Hippocampal formation (tissue), 2 donors: ENCODE measurements at places on chromosomes 7 and 10.

- DNase-seq, result no peak
Observed at GRCh38 chr10:93274419-93274818, 200.7 kb downstream of the CYP26A1 start.

- DNase-seq, result no peak
Observed at GRCh38 chr10:59354434-59354833, 7.9 kb downstream of the FAM13C start.

GRCh38 chr7:140489026-140489359 lies 9.7 kb upstream of the MKRN1 start:
- DNase-seq, result no peak

- no peak for DNase-seq
Observed at GRCh38 chr10:78864761-78865537, 203.8 kb upstream of the ZMIZ1 start.

DNA sequence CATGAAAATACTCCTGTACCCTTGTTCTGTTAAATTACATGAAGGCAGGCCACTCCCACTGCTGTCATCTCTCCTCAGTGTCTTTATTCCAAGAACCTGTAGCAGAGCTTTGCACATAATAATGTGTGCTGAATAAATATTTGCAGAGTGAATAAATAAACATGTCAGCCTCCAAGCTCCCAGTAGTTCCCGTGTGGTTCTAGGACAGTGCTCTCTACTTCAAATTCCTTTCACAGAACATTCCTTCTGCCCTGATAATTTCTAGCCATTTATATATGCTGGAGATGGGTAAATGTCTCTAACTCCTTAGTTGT lies 20.3 kb upstream of the HYAL4 start:
- no peak for DNase-seq

DNA sequence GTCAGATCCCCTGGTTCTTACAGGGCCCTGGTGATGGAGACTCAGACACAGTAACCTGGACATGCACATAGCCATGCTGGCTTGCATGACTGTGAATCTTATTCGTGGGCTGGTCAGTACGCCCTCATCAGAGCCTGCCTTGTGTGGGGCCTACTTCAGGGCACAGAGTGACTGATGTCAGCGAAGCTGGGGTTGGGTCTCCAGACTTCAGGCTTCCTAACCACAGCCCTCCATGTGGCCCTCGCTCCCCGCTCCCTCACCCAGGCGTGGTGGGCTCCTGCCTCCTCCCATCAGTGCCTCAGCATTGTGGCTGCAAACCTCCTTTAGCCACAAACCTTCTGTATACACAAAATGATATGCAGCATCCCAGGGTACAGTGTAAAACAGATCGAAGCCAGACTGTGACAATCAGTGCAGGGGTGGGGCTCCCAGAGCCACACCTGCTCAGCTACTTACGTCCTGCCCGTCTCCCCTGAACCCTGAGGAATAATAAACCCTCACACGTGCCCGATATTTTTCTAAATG lies 7.1 kb upstream of the C10orf105 start:
- DNase-seq, result no peak

DNA sequence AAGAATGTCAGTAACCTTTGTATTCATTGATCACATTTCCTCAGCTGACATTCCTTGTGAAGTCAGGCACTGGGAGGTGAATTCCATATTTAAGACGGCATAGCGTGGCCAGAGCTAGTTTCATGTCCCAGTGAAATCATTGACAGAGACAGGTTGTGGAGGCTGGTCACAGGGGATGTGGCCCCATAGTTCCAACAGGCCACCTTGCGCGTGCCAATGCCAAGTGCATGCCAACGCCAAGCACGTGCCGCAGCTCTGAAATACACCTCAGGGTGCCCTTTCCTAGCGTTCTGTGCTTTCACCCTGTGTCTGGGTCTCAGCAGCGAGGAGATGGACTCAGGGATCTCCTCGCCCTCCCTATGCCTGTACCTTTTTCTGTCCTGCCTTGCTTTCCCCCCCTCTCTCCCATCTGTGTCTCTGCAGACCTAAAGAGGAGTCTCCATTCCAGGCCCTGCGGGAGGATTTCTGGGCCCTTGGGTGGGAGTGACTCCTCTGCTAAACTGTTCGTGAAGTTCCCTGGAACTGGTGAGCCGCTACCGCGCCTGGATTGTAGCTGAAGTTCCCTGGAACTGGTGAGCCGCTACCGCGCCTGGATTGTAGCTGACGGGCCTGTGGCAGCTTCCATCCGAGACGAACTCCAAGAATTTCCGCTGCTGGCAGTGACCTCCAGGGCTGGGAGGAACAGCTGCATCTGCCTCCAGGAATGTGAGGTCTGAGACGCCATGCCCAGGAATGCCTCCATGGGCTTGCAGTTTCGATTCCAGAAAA lies 19.7 kb downstream of the AQP1 start:
- no peak for DNase-seq

DNA sequence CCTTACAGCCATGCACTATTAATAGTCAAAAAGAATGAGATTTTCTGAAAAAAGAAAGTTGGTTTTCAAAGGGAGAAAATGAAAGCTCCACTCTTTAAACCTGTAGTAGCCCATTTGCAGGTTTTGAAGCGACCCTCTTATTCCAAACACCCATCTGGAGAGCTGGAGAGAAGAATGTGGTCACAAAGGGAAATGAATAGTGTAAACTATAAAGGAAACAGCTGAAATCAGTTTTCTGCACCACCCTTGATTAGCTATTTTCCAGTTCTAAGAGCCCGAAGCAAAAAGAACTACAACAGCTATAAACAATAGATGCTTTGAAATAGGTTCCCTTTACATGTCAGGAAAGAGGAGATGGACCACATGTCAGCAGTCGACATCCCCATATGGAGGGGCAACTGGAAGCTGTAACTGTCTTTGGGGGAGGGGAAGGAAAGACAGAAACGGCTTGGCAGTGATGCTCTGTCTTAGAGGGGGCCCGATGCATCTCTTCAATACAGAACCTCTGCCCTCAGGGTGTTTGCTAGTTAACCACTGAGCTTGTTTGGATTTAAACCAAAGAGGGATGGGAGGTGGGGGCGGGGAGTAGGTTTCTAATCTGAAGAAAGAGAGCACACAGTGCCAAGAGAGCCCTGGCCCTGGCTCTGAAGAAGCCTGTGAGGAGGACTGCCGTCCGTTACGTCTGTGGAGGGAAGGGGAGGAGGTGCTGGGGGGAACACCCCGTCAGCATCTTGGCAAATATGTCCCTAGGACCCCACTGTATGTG lies 55.3 kb downstream of the CPVL start:
- no peak for DNase-seq

DNA sequence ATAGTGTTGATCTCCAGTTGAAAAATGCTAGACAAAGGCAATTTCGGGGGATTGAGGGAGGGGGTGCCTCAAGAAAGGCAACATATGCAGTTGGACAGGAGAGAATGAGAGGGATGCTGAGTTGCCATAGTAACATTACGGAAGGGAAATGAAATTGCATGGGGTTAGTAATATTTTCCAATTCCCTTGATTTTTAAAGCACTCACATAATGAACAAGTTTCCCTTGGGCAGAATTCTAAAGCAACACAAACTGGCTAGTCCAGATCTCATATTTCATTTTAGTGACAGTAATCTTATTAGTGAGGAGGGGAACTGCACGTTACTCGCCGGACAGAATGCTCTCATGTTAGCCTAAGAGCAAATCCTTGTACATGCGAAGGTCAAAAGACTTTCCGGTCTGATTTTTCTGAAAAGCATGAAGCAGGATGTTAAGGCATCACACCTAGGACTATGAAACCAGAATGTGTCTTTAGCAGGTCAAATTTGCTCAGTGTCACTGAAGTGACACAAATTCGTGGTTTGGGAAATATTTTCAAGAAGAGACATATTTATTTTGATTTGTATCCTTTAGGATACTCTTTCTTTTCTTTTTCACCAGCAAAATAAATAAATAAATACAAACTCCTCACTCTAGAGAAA lies 165.5 kb downstream of the ANK3 start:
- DNase-seq, result no peak

DNA sequence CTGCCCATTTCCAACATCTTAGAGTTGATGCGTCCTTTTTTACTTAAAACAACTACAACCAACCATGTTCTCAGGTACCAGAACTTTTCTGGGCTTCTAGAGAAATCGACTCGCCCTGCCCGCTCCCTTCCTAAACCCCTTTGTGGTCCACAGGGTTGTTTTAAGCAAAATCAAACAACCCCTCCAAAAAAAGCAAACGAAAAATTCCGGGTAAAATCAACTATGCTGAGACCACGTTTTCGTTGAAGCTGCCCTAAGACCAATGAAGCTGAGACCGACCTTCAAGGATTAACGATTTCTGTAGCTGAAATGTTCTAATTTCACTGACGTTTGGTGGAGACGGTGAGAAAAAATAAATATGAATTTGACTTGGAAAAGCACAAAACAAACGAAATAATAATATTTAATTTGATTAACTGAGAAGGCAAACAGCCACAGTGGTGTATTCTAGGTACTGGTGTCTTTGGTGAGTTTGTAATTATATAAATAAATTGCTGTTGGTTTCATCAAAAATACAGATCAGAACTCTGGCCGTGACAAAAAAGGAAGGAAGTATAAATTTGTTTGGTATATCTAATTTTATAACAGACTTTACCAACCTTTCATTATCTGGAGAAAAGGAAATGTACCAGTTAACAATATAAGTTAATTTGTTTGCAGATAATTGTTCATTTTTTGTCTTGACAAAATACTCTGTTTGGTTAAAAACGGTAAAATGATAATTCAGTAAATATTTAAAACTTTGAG lies 4.7 kb upstream of the IGF2BP3 start:
- DNase-seq, result no peak

GRCh38 chr10:6065835-6066234 lies 3.7 kb upstream of the IL2RA start:
- DNase-seq, result no peak

DNA sequence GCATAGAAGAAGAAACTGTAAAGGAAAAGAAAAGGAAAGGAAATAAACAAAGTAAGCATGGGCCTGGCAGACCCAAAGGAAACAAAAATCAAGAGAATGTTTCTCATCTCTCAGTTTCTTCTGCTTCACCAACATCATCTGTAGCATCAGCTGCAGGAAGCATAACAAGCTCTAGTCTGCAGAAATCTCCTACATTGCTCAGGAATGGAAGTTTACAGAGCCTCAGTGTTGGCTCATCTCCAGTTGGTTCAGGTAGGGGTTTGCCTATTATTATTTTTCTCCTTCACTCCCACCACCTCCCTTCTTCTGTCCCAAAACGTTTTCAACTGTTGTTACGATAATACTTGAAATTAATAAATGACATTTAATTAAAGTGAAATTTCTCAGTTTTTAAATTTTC lies 139.6 kb downstream of the MLLT10 start:
- DNase-seq, result no peak

- no peak for DNase-seq
Observed at GRCh38 chr10:131790021-131790420, 110.8 kb upstream of the PPP2R2D start.

DNA sequence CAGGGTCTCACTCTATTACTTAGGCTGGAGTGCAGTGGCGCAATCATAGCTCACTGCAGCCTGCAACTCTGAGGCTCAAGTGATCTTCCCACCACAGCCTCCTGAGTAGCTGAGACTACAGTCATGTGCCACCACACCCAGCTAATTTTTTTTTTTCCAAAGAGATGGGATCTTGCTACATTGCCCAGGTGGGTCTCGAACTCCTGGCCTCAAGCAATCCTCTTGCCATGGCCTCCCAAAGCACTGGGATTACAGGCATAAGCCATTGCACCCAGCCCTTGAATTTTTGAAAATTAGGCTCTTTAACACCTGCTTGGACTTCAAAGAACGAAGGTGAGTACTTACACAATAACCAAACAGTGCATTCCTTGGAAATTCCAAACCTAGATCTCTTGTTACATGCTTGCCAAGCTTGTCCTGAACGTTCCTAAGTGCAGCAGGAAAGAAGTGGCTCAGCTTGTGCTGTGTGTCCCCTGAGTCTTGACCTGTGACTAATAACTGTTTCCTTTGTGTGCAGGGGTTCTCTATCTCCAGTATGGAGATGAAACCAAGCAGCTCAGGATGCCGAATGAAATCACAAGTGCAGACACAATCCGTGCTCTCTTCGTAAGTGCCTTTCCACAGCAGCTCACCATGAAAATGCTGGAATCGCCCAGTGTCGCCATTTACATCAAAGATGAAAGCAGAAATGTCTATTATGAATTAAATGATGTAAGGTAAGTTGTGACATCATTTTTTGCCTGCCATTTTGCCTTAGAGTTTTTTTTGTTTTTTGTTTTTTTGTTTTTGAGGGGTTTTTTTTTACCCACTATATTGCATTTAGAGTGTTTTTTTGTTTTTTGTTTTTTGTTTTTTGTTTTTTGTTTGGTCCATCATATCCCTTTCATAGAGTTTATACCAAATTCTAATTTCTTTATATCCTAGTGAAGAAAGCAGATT lies 223.8 kb downstream of the KIAA1217 start:
- no peak for DNase-seq

GRCh38 chr7:48252995-48253394 lies 81.7 kb downstream of the ABCA13 start:
- DNase-seq, result no peak

GRCh38 chr10:109846832-109847231 lies 76.5 kb downstream of the XPNPEP1 start:
- DNase-seq, result no peak

DNA sequence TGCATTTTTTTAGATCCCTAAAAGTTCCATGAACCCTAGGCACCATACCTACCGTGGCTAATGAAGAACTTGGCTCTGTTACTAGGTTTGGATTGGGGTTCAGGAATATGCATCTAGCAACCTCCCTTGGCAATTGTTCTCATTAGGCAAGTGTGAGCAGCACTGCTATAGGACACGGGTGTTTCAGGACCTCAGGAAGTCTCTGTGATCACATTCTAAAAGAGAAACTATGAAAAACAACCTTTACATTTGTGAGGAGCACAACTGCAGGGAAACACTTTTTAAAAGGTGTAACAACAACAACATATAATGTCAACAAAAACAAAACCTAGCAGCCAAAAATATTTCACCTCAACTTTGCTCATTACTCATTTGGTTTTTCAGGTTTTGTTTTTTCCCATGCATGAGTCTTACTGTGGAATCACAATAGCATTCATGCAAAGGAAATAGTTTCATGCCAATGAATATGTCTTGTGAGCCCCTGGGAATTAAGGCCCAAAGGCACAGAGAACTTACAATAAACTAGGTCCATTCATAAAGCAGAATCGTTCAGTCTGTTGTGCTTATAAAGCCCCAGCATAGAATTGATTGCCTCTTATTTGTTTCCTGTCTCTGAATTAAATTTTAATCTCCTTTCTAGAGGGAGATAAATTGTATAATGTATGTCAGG lies 255.7 kb upstream of the DGKB start:
- no peak for DNase-seq

DNA sequence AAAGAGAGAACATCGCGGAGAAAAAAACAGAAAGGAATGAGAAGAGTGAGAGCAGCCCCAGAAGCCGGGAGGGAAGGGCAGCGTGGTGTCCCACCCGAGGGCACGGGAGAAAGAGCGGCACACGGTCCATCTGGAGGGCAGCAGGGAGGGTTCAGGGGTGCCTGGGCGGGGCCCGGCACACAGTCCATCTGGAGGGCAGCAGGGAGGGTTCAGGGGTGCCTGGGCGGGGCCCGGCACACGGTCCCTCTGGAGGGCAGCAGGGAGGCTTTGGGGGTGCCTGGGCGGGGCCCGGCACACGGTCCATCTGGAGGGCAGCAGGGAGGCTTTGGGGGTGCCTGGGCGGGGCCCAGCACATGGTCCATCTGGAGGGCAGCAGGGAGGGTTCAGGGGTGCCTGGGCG lies 172.4 kb downstream of the ZMYND11 start:
- no peak for DNase-seq

- no peak for DNase-seq
Observed at GRCh38 chr10:108424656-108425055, 1260.2 kb upstream of the SORCS1 start.

- no peak for DNase-seq
Observed at GRCh38 chr7:3167551-3167950, 123.9 kb upstream of the CARD11 start.

GRCh38 chr7:81534446-81534845 lies 235.4 kb downstream of the HGF start:
- DNase-seq, result no peak
